Mucosa of gallbladder (tissue), 1 donor: ENCODE measurements at places on chromosomes 13 and 19. TPM values are rescaled to one million over a fixed set of nuclear protein-coding genes. Genes with fewer than 3 reads are reported as not detected.
A peak's percentile ranks its signal among the peaks of the same experiment; 100 is the strongest.

ZNF470 gene
- total RNA-seq = 9.9 TPM

ZNF430 gene
- 11.1 TPM for total RNA-seq

DNA sequence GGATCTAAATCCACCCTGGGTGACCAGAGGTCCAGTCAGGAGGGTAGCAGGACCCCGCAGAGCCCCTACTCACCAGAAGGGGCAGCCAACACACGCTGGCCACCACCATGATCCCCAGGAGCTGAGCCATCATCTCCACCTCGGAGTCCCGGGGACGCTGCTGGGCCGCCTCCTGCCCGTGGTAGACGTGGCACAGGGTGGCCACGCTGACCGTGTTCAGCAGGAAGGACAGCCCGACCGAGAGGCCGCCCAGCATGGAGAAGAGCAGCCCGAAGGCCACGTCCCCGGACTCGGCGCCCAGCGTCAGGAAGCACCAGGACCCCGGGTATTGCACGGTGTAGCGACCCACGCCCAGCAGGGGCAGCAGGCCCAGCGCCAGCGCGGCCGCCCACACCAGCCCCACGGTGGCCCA, 6.9 kb downstream of the TBXA2R start:
- no peak for DNase-seq

- DNase-seq = no peak
Observed at GRCh38 chr13:24680258-24680920, at the start of gene ATP12A. ATP12A (plus strand) TSS chr13:24680408; CDS start chr13:24680744, 336 bp downstream.

DNA sequence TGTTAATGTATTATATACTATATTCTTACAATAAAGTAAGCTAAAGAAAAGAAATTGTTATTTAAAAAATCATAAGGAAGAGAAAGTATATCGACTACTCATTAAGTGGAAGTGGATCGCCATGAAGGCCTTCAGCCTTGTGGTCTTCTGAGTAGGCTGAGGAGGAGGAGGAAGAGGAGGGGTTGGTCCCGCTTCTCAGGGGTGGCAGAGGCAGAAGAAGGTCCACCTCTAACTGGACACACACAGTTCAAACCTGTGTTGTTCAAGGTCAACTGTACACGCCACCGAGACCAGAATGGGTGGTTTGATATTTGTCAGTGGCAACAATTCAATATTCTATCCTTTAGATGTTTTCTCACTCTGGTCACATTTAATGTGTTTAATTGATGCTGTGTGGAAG, 67.2 kb downstream of the ALOX5AP start:
- no peak for DNase-seq

GRCh38 chr13:32001769-32002168, 29.8 kb upstream of the FRY start:
- DNase-seq = no peak

GRCh38 chr19:32489971-32490370, 84.4 kb downstream of the DPY19L3 start:
- no peak for DNase-seq

- no peak for DNase-seq
Observed at GRCh38 chr19:33432015-33432414, 58.5 kb downstream of the CEBPG start.

GRCh38 chr19:18700501-18701249, 17.2 kb downstream of the CRTC1 start:
- peak; percentile 80 for DNase-seq

GRCh38 chr13:99374994-99375737, 68.0 kb upstream of the GPR183 start:
- no peak for DNase-seq
